Activated T-cell treated with anti-CD3 and anti-CD28 coated beads, Interleukin-2, amount 50 U/mL, for 72 hours (primary cell): ENCODE measurements at places on chromosomes 5 and 9.

DNA sequence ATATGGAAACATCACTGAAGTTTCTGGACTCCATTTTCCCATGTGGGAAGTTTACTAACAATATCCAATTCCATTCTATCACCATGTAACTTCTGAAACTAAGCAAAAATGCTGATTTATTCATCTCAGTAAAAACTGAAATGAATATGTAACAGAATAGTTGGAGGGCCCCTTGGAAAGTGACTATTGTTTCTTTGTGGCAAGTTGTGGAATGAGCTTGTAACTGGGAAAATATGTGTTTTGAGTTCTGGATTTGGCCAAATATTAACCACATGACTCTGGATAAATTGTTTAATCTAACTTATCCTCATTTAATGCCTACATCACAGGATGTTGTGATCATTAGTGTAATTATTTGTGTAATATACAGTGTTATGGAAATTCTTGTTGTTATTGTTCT lies 619.3 kb downstream of the TLE4 start:
- H3K36me3 ChIP-seq, result no peaks in the 10 kb centered on the region
- H3K27me3 ChIP-seq, result no peaks in the 10 kb centered on the region
- no peak overlapping the region for H3K4me3 ChIP-seq
- H3K4me1 ChIP-seq, result no peaks in the 10 kb centered on the region
- no peak for DNase-seq
- H3K27ac ChIP-seq, result no peak overlapping the region

- H3K4me1 ChIP-seq, result no peaks in the 10 kb centered on the region
- DNase-seq, result no peak
- H3K36me3 ChIP-seq, result no peaks in the 10 kb centered on the region
- H3K27ac ChIP-seq, result no peak overlapping the region
- no peaks in the 10 kb centered on the region for H3K27me3 ChIP-seq
- no peak overlapping the region for H3K4me3 ChIP-seq
Observed at GRCh38 chr5:150142185-150142958, 13.3 kb downstream of the PDGFRB start.

GRCh38 chr5:2330325-2331130 lies 420.9 kb downstream of the IRX2 start:
- no peaks in the 10 kb centered on the region for H3K36me3 ChIP-seq
- H3K27me3 ChIP-seq, result no peaks in the 10 kb centered on the region
- no peak for DNase-seq
- no peak overlapping the region for H3K27ac ChIP-seq

GRCh38 chr9:115234094-115234493 lies 116.1 kb upstream of the TNC start:
- H3K27me3 ChIP-seq, result peaks cover 46% of the 10 kb centered on the region
- no peak for DNase-seq
- H3K36me3 ChIP-seq, result no peaks in the 10 kb centered on the region
- no peaks in the 10 kb centered on the region for H3K4me1 ChIP-seq
- no peak overlapping the region for H3K4me3 ChIP-seq

DNA sequence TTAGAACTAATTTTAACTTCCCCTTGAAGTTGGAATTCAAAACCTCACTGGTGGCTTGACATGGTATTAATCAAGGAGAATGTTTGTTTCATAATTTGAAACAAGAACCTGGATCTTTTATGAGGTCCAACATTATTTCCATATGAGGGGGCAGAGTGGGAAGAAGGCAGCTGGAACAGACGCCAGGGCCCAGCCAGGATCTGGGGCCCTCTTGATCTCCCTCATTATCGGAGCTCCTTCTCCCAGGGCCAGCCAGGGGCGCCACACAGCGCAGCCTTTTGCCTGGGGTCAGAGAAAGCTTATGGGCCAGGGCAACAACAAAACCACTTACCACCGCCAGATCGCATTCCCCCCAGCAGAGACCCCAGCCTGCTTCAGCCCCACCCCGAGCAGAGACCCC lies 27.1 kb upstream of the NKD2 start:
- H3K27ac ChIP-seq, result no peak overlapping the region
- peaks cover 28% of the 10 kb centered on the region for H3K27me3 ChIP-seq
- H3K4me1 ChIP-seq, result peaks cover 22% of the 10 kb centered on the region
- no peak for DNase-seq

GRCh38 chr5:112294126-112294525 lies 125.0 kb downstream of the EPB41L4A start:
- no peak for DNase-seq
- H3K27ac ChIP-seq, result no peak overlapping the region
- H3K36me3 ChIP-seq, result no peaks in the 10 kb centered on the region

- H3K36me3 ChIP-seq, result no peaks in the 10 kb centered on the region
- H3K4me1 ChIP-seq, result peaks cover 7% of the 10 kb centered on the region
- no peak for DNase-seq
- no peak overlapping the region for H3K27ac ChIP-seq
- no peaks in the 10 kb centered on the region for H3K27me3 ChIP-seq
Observed at GRCh38 chr5:65880496-65881072, 45.8 kb upstream of the ERBIN start.

- H3K4me1 ChIP-seq, result no peaks in the 10 kb centered on the region
- H3K27me3 ChIP-seq, result no peaks in the 10 kb centered on the region
- H3K36me3 ChIP-seq, result no peaks in the 10 kb centered on the region
Observed at GRCh38 chr5:97888439-97888838, 705.4 kb upstream of the RIOK2 start.

DNA sequence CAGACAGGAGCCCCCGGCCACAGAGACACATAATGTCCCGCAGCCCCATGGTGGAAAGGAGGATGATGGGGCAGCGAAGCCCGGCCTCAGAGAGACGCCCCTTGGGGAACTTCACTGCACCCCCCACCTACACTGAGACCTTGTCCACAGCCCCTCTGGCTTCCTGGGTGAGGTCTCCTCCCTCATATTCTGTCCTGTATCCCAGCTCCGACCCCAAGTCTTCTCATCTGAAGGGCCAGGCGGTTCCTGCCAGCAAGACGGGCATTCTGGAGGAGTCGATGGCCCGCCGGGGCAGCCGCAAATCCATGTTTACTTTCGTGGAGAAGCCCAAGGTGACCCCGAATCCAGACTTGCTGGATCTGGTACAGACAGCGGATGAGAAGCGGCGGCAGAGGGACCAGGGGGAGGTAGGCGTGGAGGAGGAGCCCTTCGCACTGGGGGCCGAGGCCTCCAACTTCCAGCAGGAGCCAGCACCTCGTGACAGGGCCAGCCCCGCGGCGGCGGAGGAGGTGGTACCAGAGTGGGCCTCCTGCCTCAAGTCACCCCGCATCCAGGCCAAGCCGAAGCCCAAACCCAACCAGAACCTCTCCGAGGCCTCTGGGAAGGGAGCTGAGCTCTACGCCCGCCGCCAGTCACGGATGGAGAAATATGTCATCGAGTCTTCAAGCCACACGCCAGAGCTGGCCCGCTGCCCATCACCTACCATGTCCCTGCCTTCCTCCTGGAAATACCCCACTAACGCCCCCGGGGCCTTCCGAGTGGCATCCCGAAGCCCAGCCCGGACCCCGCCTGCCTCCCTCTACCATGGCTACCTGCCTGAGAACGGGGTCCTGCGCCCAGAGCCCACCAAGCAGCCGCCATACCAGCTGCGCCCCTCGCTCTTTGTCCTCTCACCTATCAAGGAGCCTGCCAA lies 8.9 kb downstream of the SYNPO start:
- H3K27me3 ChIP-seq, result no peaks in the 10 kb centered on the region
- H3K4me3 ChIP-seq, result no peak overlapping the region
- DNase-seq, result no peak
- no peaks in the 10 kb centered on the region for H3K4me1 ChIP-seq

DNA sequence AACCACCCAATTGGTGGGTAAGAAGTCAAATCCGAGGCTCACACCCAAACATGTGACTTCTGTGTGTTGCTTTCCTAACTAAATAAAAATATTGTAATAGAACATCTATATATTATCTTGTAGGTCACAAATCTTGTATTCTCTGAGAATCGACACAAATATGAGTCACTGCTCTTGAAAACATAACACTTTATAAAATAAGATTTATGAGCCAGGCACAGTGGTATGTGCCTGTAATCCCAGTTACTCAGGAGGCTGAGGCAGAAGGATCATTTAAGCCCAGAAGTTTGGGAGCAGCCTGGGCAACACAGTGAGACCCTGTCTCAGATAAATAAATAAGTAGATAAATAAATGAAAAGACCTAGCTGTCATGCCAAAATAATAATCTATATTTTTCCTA lies 624.1 kb downstream of the ANXA1 start:
- DNase-seq, result no peak
- H3K4me3 ChIP-seq, result no peak overlapping the region
- no peaks in the 10 kb centered on the region for H3K36me3 ChIP-seq
- no peak overlapping the region for H3K27ac ChIP-seq
- no peaks in the 10 kb centered on the region for H3K27me3 ChIP-seq

DNA sequence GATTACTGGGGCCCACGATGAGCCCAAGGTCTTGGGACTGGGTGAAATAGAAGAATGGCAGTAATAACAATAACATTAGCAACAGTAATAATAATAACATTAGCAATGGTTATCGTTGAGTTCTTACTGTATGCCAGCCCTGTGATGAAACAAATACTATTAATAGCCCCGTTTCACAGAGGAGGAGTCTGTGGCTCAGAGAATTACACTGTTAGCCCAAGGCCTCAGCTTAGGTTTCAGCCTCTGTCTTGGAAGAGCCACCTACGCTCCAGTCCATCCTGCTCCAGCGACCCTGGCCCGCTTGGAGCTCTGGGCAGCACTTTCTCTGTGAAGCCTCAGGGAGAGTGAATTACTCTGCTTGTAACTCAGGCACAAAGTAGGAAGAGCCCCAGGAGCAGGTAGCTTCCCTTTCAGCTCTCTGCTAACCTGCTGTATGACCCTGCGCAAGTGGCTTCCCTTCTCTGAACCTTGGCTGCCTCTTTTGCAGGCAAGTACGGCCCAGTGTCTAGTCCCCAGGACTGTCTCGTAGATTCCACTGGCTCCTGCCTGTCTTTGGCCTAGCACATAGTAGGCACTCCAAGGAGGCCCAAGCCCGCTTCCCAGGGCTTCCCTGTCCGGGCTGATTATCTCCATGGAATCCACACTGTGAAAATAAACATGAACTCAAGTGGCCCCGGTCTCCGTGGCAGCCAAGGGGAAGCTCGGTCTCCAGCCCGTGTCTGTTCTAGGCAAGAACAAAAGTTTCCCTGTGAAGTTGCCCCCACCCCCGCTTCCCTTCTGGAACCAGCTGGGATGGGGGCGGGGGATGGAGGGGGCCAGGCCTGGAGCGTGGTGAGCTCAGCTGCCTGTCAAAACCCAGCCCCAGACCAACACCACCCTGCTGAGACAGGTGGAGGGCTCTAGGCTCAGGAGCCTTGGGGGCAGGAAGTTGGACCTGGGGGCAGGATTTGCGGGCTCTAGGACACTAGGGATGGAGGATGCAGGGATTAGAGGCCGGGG lies 26.2 kb upstream of the LMX1B start:
- no peak for DNase-seq
- H3K4me3 ChIP-seq, result no peak overlapping the region
- H3K4me1 ChIP-seq, result no peaks in the 10 kb centered on the region
- no peak overlapping the region for H3K27ac ChIP-seq
- H3K27me3 ChIP-seq, result peaks cover 66% of the 10 kb centered on the region

GRCh38 chr9:112174965-112175795 lies at the start of gene SUSD1:
Gene SUSD1, minus strand, starts transcription at chr9:112175297. Its CDS starts 62 bp downstream, at chr9:112175235.
- peaks cover 6% of the 10 kb centered on the region for H3K36me3 ChIP-seq
- DNase-seq, result peak; percentile 52
- peak within 1 kb of the TSS; percentile 90 for H3K4me3 ChIP-seq
- H3K4me1 ChIP-seq, result peaks cover 34% of the 10 kb centered on the region

GRCh38 chr5:170263906-170264305 lies 31.1 kb downstream of the C5orf58 start:
- H3K4me3 ChIP-seq, result peak overlapping the region; percentile 45
- peaks cover 77% of the 10 kb centered on the region for H3K4me1 ChIP-seq
- no peak for DNase-seq
- peaks cover 65% of the 10 kb centered on the region for H3K36me3 ChIP-seq
- H3K27me3 ChIP-seq, result no peaks in the 10 kb centered on the region

- no peaks in the 10 kb centered on the region for H3K4me1 ChIP-seq
- H3K4me3 ChIP-seq, result no peak overlapping the region
- no peaks in the 10 kb centered on the region for H3K36me3 ChIP-seq
- DNase-seq, result no peak
- no peak overlapping the region for H3K27ac ChIP-seq
Observed at GRCh38 chr5:67904366-67904765, 311.2 kb upstream of the PIK3R1 start.
